ENCODE measurements at places on chromosomes 6 and 20.
A peak's percentile ranks its signal among the peaks of the same experiment; 100 is the strongest.

GRCh38 chr20:37853823-37854375 is 49.0 kb upstream of the VSTM2L start:
- no peak for DNase-seq

DNA sequence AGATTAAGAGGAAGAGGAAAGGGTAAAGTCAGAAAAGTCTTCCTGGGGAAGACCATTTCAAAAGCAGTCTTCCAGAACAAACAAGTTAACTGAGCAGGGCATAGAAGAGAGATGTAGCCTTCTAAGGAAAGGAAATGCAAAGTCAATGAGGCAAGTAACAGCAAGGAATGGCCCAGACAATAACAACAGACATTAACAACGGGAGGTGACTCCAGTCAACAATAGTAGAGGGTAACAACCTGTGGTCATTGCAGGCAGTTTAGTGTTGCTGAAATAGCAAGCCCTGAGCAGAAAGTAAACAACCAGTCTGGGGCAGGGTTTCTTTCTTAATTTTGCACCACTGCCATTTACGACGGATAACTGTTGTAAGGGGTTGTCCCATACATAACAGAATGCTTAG is 2.1 kb downstream of the MDN1 start:
- DNase-seq: no peak

GRCh38 chr6:134766497-134766896 is 183.4 kb downstream of the ALDH8A1 start:
- DNase-seq: no peak

GRCh38 chr6:129112591-129112990 is 229.7 kb downstream of the LAMA2 start:
- DNase-seq: no peak

GRCh38 chr6:115753446-115753845 is 307.2 kb downstream of the FRK start:
- DNase-seq: no peak

DNA sequence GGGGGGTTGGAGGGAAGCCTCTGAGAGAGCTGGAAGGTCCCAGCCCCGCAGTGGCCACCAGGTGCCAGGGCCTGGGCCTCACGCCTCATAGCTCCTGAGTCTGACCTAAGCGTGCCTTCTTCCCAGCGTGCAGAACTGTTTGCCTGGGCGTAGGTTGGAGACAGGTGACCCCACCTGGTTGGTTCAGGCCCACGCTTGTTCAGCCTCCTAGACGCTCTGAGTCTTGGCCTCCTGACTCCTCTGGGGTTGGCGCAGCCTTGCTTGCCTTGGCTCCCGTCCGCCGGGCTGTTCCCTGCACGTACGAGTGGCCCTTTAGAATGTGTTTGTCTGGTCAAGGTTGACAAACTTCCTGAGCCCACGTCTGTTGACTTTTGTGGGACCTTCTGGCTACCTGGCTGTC is 70.8 kb downstream of the EYA2 start:
- DNase-seq: no peak

- no peak for DNase-seq
These were observed 19.4 kb upstream of the CCN5 start for GRCh38 chr20:44695674-44696300.

DNA sequence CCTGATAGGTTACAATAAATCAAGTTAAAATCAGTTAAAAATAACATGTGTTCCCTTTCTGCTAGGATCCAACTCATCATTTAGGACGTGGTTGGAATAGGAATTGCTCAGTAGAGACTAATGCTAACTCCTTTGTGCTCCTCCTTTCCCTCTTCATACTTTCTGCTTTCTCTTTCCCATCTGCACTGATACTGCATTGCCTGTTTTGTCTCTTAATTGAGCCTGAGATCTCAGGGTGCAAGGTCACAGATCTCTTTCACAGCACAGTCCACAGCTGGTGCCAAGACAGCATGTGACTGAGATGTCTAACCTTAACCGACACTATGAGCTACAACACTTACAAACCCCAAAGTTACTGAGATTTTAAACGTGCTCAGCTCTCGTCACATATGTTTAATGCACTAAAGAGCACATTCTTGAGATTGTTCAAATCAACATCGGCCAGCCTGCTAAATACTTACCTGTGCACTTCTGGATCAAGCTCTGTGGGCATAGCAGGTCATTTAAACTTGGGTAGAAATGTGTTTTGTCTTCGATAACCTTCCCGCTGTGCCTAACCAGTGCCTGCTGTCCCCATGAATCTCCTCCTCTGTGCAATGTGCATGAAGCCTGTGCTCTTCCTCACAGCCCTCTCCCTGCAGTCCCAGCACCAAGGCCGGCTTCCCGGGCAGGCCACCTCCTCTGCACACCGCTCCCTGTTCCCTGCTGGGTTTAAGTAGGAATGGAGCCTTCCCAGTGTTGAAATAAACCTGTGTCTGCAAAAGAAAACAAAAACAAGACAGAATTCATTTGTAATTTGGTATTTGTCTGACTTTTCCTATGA is 39.6 kb upstream of the AFDN start:
- no peak for DNase-seq

DNA sequence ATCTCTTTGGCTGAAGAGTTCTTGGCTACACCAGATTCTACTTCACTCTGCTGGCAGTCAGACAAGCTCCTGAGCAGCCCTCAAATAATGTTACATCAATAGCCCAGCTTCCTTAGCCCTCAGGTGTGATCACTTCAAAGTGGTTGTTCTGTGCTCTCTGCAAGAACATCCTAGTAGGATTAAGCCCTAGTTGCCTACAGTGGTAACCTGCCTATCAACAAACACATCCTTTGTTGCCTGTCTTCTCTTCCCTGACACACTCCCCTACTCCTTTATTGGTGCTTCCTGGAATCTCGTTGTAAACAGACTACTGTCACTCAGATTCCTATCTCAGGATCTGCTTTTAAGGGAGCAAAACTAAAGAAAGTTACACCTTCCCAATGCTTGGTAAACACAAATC is 45.1 kb upstream of the TASP1 start:
- DNase-seq: no peak

GRCh38 chr6:157608221-157609075 is 214.6 kb upstream of the SNX9 start:
- DNase-seq: no peak

- no peak for DNase-seq
These were observed 251.4 kb downstream of the SMOC2 start for GRCh38 chr6:168692193-168692914.

GRCh38 chr6:35489995-35490791 is 6.7 kb downstream of the TEAD3 start:
- peak; percentile 95 for DNase-seq

GRCh38 chr20:35506179-35506578 is 23.3 kb downstream of the C20orf173 start:
- no peak for DNase-seq

DNA sequence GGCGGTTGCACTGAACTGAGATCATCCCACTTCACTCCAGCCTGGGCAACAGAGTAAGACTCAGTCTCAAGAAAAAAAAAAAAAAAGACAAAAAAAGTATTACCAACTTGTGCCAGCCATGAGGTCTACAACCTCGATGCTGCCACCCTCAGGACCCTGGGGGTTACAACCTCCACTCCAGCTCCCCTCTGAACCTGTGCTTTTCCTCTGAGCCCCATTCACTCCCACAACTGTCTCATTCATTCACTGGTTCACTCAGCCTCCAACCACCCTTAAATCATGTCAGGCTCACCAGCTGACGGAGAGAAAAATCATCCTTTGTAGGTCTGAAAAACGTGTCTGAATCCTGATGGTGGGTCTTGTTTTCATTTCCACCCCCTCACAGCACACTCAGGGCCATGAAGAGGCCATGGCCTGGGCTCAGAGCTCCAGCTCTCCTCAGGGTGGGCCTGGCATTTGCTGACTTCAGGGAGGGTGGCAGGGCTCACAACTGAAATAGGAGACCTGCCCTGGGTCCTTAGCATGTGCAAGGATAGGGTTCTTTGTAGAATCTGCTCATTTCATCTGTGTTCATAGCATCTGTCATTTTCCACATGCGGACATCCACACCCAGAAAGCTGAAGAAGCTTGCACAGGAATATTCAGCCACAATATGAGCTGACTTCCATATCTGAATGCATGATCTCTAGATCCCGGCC is 1.9 kb upstream of the ULBP1 start:
- no peak for DNase-seq

DNA sequence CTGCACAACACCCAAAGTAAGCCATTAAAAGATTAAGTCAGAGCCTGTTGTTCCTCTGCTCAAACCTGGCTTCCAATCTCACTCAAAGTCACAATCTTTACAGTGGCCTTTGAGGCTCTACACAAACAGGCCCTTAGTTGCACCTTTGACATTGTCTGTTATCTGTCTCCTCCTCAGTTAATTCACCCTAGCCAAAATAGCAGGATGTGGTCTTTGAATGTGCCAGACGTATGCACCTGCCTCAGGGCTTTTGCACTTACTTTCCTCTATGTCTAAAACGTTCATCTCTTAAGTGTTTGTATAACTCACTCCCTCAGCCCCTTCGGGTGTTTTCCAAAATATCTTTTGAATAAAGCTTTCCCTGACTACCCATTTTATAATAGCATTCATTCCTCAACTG is 107.7 kb downstream of the EYA4 start:
- no peak for DNase-seq

DNA sequence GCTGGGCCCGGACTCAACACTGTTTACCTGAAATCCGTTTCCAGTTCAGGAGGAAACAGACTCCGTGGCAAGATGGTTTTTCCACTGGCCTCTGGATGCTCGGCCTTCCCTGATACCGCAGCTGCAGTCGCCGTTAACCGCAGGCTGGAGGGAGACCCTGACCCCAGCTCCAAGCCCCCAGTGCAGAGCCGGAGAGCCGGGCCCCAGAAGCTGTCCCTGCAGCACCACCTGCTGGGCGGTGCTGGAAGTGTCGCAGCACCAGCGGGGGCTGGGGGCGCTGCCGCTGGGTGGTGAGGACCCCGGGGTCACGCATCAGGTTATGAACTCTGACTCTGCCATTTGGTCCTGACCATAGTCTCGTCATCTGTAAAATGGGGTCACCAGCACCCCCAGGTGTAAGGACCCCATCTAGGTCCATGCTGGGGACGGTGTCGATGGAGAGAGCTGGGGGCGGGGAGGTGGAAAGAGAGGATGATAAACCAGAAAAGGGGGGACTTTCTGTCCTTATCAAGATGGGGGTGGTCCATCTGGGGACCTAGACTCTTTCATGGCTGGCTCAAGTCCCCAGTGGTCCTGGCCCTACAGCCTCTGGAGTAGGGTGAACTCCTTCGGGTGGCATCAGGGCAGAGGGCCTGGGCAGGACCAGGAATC is 20.8 kb upstream of the CHRNA4 start:
- no peak for DNase-seq

- DNase-seq: peak; percentile 47
These were observed 125.1 kb upstream of the COL21A1 start for GRCh38 chr6:56372406-56372995.

DNA sequence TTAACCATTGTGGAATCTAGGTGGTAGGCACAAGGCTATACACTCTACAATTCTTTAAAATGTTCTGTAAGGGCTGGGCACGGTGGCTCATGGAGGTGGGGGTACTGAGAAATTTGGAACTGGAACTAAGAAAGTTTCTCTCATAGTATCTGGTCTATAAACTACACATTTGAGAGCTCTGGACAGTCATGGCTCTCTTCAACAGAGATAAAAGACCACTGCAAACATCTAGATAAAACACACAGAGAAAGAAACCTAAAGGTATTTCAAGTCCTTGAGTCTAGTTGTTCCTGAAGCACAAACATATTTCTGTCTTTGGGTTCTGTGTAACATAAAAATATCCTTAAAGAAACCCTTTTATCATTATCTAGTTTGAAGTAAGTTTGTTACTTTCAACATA is 35.2 kb downstream of the ILRUN start:
- DNase-seq: no peak

DNA sequence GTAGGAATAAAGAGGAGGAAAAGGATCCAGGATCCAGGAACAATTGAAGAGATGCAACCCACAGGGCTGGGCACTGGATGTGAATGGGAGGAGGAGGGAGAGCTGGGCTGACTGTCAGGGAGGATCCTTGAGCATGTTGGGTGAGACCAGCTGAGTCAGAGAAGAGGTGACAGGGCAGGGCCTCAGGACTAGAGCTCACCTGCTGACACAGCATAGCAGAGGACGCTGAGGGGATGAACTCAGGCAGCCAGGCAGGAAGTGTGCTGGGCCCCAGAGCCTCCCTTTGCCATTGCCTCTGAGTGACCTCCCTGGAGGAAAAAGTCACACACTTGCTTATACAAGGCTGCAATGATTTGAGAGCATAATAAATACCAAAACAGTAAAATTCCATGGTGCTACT is 72.3 kb downstream of the ZNF133 start:
- DNase-seq: no peak

DNA sequence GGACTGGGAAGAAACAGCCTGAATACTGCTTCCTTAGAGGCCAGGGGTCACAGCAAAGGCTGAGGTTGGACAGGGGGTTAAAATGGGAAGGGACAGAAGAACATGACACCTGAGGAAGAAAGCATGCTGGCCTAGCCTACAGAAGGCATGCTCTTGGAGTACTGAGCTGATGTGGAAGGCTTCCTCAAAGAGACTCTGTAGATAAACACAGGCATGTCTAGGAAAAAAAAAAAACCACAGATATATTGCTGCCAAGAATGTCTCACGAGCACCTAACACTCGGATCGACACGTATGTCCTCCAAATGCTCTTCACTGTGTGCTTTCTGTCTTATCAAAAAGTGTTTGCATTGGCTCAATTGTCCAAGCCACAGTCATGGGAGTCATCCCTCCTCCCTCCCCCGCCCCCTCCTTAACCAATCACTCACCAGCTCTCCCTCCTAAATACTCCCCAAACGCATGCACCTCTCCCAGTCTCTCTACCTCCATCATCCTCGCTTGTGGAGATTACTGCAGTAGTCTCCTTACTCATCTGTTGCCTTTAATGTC is 101.1 kb upstream of the LRFN2 start:
- DNase-seq: peak; percentile 8

DNA sequence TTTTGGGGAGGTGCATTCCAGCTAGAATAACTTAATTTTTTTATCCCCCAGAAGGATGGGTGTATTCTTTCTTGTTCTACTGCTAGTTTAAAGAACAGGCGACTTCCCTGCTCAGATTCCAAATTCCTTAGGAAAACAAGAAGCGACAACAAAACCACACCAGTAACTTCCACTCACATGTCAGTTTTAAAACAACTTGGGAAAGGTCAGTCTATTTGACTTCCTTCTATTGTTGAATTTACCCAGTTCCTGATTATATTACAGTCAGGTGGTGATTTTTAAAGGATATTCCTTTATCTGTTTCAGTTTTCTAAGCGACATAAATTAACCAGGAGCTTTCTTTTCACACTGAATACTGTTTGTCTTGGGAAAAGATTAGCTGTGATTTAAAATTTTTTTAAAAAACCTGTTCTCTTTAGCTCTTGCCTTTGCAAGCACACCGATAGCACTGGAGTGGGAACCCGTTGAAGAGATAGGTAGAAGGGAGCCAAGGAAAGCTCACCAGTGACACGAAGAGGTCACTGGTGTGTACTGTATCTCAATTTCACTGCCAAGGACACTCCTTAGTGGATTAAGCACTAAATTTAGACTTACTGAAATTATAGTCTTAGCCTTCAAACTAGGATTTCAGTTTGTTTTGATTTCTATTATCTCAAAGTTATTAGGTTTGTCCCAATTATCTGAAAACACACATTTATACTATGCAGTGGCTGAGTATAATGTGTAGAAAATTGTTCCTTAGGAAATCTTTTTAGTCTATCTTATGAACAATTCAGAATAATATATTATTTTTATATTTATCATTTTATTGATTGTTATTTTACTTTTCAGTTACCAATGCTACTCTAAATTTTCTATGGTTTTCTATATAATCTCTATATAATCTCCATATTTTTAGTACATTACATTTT is 22.3 kb downstream of the MARCKS start:
- peak; percentile 85 for DNase-seq
